Suppressor macrophage treated with lipopolysaccharide for 4 hours (primary cell): ENCODE measurements at places on chromosomes 4 and X.

DNA sequence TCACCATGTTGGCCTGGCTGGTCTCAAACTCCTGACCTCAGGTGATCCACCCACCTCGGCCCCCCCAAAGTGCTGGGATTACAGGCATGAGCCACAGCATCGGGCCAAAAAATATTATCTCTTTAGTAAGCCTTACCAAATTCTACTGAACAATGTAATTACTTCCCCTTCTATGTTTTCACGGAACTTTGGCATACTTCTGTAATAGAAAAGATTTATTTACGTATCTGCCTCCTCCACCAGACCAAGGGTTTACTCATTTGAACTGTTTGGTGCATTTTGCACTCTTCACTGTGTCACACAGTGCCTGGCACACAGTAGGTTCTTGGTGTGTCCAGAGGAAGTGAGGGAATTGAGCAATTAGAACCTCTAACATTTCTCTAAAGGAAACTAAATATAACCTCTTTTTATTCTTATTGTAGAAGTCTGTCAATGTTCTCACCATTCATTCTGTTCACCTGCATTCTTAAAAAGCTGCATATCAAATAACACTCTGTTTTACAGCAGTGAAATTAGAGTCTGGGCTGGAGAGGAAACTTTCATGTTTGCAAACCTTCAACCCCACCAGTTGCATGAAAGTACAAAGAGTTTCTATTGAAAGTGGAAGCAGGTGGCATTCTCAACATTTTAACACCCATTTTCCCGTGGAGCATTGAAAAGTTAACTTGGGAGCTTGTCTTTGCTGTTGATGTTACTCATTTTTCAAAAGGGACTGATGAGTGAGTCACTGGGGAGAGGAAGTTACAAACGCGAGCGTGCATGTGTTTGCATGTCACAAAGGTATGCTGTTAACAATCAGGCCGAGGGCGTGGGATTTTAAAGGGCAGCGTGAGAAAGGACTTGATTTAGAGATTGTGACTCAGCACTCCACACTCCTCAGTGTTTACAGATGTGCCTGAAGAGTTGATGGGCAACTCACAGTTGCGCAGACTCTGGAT is 314.1 kb downstream of the STK32B start:
- no peak for DNase-seq

- DNase-seq, result no peak
Measured at GRCh38 chrX:148337873-148338272, 162.5 kb upstream of the AFF2 start.

DNA sequence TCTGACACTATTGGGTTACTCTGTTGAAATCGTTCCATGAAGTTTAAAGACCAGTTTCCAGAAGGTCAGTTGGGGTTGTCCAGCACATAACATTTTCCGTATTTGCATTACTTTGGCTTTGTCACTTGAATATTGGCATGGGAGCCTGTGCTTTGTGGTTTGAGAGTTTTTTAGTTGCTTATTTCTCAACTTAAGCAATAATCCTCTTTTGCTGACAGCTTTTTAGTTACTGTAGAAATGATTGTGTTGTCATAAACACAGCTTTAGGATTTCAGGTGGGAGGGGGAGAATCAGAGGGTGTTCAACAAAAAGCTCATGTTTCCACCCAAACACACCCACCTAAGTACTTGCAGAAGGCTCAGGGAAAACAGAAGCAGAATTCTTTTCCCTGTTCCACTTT is 210.7 kb upstream of the TLL1 start:
- DNase-seq, result no peak

DNA sequence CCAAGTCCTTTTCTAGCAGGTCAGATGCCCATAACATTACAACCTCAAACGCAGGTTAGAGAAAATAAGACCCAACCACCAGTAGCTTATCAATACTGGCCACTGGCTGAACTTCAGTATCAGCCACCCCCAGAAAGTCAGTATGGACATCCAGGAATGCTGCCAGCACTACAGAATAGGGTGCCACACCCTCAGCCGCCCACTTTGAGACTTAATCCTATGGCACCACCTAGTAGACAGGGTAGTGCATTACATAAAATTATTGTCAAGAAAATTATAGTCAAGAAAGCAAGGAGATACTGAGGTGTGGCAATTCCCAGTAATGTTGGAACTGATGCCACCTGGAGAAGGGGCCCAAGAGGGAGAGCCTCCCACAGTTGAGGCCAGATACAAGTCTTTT is 19.9 kb upstream of the TRIM61 start:
- no peak for DNase-seq

DNA sequence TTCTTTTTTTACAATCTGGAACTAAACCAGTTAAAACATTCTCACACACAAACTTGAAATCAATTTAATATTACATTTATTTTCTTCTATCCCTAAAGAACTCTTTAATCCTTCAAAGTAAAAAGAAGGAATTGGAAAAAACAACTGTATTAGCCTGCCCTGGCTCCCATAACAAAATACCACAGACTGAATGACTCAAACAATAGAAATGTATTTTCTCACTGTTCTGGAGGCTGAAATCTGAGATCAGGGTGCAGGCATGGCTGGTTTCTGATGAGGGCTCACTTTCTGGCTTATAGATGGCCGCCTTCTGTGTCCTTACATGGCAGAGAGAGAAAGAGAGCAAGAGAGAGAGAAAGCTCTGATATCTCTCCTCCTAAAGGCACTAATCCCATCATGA is 149.4 kb downstream of the PDGFRA start:
- DNase-seq, result no peak

DNA sequence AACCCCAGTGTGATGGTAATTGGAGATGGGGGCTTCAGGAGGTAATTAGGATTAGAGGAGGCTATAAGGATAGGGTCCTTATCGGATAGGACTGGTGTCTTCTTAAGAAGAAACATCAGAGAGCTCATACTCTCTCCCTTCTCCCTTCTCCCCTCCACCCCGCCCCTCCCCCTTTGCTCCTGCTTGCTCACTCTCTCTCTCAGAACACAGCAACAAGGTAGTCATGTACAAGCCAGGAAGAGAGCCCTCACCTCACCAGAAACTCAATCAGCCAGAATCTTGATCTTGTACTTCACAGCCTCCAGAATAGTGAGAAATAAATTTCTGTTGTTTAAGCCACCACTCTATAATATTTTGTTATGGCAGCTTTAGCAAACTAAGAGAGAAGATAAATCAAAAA is 4.5 kb downstream of the DDX60L start:
- DNase-seq, result no peak

DNA sequence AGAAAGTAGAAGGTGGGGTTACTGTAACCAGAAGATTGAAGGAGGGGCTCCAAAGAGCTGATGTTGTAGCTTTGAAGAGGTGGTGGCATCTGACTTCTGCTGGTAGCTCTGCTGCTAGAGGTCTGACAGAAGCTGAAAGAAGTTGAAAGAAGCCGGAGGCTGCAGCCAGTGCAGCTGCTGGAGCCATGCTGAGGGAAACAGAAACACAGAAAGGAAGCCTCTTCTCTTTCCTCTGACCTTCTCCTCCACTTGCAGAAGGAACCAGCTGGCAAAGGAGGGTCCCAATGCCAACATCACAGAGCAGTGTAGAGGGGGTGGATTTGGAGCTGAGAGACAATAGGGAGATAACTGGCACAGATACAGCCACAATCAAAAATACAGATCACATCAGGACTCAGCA is 89.3 kb upstream of the HHIP start:
- DNase-seq, result no peak

DNA sequence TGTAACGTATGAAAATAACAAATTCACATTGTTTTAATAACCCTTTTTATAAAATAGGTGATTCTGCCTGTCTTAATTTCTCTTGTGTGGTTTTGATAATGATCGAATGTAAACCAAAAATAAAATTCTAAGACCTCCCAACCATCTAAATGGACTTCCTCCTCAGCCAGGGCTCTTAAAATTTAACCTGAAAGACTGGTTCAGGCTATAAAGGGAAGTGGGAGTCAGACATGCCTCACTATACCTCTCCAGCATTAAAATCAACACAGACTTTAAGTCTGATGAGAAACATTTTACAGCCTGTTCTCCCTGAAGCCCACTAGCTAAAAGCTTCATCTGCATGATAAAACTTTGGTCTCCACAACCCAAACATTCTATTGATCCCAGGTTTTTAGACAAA is 97.6 kb upstream of the STIM2 start:
- DNase-seq, result no peak

- no peak for DNase-seq
Measured at GRCh38 chr4:101218346-101218745, 129.0 kb downstream of the PPP3CA start.

DNA sequence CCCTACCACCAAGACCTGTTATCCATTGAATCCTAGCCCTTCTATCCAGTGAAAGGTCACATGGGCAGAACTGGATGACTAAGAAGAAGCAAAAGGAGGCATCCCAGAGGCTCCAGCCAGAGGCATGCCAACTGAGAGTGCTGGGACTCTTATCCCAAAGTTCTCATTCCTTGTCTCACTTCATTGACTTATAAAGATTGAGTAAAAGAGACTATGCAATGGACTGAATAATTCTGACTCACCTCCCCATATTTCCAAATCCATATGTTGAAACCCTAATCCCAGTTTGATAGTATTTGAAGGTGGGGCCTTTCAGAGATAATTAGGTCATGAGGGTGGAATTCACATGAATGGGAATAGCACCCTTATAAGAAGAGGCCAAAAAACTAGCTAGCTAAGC is 131.4 kb downstream of the COL25A1 start:
- peak; percentile 5 for DNase-seq

DNA sequence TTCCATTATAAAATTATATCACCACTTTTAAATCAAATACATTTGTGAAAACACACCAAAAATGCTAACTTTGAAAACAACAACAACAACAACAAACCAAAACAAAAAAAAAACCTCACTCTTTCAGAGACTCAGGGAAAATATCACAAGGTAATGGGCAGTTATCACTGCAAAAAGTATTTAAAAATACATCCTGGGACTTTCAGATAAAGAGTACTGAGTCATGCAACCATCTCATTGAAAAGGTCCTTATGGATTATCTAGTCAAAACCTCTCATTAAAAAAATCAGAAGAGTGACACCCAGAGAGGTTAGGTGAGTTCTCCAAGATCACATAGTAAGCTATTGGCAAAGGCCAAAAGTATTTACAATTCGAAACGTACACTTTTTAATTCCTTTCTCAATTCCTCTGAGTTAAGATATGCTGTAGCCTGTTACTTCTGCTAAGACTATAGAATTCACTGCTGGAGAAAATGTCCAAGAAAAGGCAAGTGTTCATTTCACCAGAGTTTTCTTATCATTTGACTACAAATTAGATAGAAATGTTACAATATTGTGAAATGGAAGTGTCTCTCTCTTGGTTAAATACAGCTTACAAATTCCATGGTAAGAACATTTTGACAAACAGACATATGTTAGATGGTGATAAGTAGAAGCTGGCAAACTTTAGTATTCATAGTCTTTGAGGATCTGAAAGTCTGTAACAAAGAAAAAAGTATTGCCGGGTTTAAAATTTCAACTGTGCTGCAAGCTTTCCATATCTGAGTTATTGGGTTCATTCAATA is 9.3 kb downstream of the STX18 start:
- no peak for DNase-seq

DNA sequence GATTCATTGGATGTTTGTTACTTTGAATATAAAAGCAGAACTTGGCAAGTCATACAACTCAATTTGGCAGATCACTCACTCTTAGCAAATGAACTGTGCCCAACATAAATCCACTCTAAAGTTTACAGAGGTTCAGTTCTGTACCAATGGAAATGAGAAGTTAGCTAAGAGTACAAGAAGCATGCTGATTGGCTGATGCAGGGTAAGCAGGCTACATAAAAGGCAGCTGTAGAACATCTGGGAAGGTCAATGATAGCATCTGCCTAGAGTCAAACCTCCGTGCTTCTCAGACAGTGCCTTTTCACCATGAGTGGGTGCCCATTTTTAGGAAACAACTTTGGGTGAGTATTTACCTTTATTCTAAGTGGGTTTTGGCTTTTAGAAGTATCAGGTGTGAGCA is at the start of gene TDO2:
TDO2 (plus strand) TSS at position 244 of the 400 bp plus-strand sequence; CDS start at position 307, 63 bp downstream.
- no peak for DNase-seq

- peak; percentile 66 for DNase-seq
Measured at GRCh38 chr4:156889616-156890594, 81.7 kb downstream of the PDGFC start.

DNA sequence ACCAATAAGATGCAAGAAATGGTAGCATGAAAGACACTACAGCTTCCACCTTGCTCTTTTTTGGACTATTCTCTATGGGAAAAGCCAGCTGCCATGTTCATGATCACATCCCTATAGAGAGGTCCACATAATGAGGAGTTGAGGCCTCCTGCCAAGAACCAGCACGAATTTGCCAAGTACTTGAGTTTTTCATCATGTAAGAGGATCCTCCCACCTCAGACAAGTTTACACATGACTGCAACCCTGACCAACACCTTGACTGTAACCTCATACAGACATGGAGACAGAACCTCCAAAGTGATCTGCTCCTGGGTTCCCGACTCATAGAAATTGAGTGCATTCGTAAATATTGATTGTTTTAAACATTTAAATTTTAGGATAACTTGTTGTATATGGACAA is 135.2 kb upstream of the TSPAN5 start:
- DNase-seq, result no peak

DNA sequence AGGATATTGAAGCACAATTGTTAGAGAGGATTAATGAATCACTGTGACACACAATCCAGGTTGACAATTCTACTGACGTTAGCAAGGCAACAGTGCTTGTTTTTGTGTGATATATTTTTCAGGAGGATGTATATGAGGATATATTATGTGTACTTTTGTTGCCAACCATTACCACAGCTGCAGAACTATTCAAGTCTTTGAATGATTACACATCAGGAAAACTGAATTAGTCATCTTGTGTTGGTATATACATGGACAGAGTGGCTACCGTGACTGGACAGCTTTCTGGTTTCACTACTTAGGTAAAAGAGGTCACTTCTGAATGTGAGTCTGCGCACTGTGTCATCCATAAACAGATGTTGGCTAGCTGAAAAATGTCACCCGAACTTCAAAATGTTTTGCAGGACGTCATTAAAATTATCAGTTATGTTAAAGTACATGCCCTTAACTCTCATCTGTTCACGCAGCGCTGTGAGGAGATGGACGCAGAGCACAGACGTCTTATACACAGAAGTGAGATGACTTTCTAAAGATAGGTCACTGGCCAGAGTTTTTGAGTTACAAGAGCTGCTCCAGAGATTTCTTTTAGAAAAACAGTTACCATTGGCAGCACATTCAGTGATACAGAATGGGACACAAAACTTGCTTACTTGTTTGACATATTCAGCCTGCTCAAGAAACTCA is 69.0 kb downstream of the MRPL1 start:
- DNase-seq, result no peak
